ENCODE measurements at places on chromosomes 5 and 9. TPM values are rescaled to one million over a fixed set of nuclear protein-coding genes. Genes with fewer than 3 reads are reported as not detected.

DNA sequence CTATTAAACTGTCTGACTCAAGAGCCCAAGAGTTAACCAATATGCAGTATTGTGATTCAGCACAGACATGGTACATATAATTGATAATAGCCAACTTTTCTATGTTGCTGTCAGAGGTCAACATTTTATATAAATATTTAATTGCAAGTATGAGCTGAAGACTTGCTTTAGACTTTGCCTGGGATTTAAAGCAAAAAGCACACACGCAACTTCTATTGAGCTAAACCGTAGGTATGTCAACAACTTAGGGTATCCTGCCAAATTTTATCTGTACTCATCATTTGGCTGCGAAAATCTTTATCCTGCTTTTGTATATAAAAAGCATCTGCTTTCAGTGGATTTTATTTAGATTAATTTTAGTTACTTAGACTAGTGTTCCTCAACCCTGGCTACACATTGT is 27.4 kb downstream of the UHRF2 start:
- no peak for DNase-seq

DNA sequence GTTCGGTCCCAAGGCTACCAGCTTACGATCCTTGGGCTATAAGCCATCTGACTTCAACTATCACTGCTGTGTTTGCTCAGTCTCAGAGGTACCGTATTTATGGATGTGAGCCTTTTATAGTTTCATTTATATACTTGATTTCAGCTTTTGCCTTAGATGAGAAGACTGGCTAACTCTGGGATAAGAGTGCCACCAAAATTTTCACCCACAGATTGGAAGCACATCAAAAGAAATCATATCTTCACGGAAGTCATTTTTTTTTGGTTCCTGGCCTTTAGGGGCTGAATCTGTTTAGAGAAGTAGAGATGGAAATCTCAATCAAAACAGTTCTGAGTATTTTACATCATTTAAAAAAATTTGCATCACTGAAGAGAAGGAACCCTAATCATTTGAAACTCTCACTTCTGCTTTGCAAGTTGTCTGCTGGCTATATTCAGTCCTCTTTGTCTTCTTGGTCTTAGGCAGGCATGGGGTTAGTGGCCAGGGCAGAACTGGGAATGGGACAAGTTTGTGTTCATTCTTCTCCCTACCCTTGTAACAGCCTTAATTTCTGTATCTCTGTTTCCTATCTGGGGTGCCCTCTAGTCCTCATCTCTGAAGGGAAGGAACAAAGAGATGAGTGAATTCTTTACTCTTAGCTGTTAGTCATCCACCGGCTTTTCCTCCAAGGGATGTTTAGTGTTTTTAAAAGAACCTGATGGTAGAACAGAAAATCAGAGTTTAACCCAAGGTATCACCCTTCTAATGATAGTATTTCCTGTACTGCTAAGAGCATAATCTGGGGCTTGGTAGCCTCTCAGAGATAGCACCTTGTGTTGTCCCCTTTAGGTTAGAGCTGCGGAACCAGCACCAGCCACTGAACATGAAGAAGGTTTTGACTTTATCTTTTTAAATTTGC is 14.1 kb upstream of the TNFAIP8 start:
- no peak for DNase-seq

GRCh38 chr5:151592855-151593408 is 1.8 kb upstream of the FAT2 start:
- no peak for DNase-seq

DNA sequence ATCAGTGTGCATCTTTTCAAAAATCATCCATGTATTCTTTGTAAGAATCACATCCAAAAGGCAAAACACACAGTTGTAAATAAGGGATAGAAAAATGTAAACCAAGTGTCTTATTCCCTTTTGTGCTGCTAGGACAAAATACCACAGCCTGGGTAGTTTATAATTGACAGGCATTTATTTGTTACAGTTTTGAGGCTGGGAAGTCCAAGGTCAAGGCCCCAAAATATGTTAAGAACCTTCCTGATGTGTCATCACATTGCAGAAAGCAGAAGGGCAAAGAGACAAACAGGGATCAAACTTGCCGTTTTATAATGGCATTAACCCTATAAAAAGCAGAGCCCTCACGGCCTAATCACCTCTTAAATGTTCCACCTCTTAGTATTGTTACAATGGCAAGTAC is 364.8 kb downstream of the MED10 start:
- DNase-seq, result no peak

IL33 gene
- 29.6 TPM for total RNA-seq

FEM1C gene
- total RNA-seq, result 46.9 TPM

SPINK4 gene
- total RNA-seq, result not detected

DMRT1 gene
- total RNA-seq, result not detected

Data from Right ventricle myocardium inferior (tissue), 1 donor.